ENCODE measurements at places on chromosomes 1 and 21.

DNA sequence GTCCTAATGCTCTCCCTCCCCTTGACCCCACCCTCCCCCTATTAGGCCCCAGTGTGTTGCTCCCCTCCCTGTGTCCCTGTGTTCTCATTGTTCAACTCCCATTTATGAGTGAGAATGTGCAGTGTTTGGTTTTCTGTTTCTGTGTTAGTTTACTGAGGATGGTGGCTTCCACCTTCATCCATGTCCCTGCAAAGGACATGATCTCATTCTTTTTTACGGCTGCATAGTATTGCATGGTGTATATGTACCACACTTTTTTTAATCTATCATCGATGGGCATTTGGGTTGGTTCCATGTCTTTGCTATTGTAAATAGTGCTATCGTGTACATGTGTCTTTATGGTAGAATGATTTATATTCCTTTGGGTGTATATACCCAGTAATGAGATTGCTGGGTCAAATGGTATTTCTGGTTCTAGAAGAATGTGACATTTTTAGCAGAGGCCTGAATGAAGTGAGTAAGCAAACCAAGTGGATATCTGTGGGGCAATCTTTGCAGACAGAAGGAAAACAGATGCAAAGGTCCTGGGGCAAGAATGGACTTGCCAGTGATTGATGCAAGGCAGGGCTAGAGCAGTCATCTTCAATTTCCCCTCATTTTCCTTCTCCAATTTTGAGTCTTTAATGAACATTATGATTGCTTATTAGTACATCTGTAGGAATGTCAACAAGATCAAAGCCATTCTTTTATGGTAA is 50.2 kb downstream of the UBE4B start:
- no peak for DNase-seq

GRCh38 chr21:40029888-40030287 is 162.7 kb downstream of the PCP4 start:
- DNase-seq, result no peak

DNA sequence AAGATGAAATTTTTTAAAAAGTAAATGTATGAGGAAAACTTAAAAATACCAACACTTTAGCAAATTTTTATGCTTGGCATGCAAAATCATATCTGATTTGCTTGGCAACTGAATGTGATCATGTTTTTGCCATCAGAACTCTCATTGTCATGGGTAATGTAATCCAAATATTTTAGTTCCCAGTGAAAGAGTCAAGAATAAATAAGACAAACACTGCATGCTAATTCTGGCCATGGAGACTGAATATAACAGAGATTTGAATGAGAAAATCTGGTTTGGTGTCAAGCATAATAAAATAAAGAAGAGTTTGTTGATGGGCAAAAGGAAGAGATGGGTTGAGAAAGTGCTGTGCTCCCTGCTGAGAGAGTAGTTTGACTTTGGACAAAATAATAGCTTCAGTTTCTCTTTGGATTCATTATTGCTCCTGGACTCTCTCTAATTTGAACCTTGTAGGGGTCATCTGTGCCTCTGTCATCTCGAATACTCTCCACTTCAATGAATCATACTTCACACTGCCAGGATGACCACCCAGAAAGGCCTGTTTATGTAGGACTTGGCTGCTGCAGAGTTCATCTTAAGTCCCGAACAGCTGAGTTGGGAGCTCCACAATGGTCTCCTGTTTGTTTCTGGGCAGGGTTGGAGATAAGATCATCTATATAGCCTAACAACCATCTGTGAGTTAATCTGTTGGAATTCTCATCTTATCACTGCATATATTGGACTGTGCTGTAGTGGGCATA is 34.4 kb downstream of the ADAMTS1 start:
- no peak for DNase-seq

- DNase-seq, result peak; percentile 56
Measured at GRCh38 chr1:234326497-234327366, 46.5 kb upstream of the COA6 start.

GRCh38 chr1:192442736-192443135 is 125.9 kb downstream of the RGS21 start:
- DNase-seq, result no peak

DNA sequence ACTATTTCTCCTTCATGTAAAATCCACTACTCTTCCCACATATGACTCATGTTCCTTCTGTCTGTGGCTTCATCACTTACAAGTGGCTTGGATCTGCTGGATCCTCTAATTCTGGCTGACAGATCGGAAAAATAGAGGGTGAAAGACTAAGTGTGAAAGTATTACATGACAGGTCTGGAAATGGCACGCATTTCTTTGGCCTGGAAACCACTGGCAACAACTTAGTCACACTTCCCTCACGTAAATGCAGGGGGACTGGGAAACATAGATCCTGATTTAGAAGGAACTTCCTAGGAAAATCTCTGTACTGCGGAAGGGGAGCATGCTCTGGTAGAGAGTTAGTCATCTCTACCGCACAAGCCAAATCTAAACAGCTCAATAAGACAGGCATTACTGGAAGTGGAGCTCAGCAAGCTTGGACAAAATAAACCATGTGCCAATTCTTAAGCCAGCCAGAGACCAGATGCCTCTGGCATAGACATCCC is 305.4 kb upstream of the PTBP2 start:
- no peak for DNase-seq

DNA sequence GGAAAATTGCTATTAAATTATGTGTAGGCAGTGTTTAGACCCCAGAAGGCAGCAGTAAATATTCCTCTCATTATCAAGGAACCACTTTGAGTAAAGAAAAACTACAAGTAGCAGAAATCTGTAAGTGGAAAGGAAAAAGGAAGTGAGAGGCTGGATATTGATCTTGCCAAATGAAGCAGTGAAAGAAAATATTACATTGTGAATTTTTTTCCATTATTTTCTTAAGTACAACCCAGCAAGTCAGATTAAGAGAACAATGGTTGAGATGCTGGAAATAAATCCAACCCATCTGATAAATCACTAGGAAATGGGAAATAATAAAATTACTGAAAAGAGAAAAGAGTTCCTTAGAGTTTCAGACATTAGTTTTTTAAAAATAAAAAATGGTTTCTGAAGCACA is 106.7 kb downstream of the HMCN1 start:
- no peak for DNase-seq

GRCh38 chr1:15296585-15297321 is 49.7 kb downstream of the FHAD1 start:
- no peak for DNase-seq

GRCh38 chr1:184479435-184480167 is 92.8 kb downstream of the C1orf21 start:
- DNase-seq, result no peak

DNA sequence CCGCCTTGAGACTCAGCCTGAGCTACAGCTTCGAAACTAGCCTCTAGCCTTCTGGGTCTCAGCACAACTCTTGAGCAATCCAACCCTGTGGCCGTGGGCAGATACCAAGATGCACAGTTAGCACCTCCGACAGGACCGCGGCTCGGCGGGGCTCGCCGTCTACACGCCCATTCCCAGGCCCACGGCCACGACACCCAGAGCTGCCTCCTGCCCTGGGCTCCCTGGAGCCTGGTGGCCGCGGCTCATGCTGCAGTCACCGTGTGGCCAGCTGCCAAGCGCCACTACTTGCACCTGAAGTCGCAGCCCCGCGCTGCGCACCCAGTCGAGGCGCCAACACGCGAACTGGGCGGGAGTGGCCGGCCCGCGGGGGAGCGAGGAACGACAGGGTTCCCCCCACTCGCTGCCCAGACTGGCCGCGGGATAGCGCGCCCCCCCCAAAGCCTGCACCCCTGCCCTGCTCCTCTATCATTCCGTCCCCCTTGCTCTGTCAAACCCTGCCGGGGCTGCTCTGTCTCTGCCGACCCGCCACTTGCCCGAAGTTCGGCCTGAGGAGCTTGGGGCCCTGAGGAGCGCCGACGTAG is 729 bp upstream of the CDCA8 start:
- no peak for DNase-seq

DNA sequence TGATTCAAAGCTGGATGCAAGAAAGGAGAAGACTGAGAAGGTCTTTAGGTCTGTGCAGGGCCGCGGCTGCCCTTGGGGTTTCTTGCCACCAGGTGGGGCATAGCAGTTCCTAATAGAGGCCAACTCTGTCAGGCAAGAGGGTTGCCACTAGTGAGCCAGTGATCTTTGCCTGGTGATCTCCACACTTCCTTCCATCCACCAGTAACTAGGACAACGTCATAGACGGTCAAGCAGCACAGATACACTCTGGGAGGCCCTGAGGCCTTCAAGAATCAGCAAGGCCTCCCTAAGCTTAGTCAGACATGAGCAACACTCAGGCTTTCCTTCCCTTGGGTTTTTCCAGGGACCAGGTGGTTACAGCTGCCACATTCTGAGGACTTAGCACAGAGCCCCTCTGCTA is 32.9 kb upstream of the ATP2B4 start:
- DNase-seq, result peak; percentile 47

- no peak for DNase-seq
Measured at GRCh38 chr1:17251701-17252376, 2.9 kb downstream of the PADI3 start.

GRCh38 chr1:8411803-8412182 is 93.9 kb downstream of the SLC45A1 start:
- DNase-seq, result no peak

DNA sequence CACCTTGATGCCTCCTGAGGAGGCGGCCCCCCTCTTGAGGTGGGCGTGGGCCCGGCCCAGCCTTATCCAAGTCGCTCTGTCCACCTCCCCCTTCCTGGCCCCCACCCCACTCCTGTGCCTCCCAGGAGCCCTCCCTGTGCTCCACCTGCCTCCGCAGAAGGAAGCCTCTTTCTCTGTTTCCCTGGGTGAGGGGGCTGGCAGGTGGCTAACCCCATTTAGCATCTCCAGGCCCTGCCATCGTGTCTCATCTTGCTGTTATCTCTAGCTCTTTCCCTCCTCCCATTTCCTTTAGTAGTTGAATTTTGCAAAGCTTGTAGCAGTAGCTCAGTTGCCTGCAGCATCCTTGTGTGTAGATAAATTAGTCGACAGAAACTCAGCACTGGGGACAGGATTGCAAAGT is 7.2 kb downstream of the RNF187 start:
- no peak for DNase-seq

- no peak for DNase-seq
Measured at GRCh38 chr1:228176461-228177182, 11.0 kb downstream of the IBA57 start.

GRCh38 chr1:37673920-37674319 is 18.4 kb upstream of the CDCA8 start:
- peak; percentile 38 for DNase-seq

DNA sequence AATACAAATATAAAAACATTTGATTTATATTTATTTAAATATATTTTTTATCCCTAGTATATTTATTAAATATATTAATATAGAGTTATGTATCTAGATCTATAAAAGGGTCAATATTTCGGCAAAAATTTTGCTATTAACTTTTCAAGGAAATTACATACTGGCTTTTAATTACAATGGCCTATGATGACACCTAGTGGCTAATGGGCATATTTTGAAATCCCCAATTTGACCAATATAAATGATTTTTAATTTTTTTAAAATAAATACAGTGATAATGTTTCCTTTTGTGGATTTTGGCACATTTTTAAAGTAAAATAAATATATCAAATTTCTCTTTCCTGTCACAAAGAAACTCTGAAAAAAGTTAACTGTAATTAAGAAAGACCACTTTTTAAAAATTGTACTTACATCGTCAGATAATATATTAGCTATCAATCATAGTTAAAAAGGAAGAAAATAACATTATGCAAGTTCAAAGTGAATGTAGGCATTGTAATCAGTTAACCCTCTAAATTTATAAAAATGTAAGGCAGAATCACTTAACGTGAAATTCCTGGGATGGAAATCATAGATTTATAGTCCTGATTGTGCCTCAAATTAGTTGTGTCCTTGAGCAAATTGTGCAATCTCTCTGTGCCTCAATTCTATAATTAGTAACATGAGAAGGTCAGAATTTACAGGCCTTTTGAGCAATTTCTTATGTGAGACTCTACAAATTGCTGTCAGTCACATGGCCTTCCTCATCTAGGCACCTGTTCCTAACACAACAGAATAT is 25.6 kb upstream of the RGS13 start:
- no peak for DNase-seq

GRCh38 chr1:7233646-7234470 is 448.6 kb downstream of the CAMTA1 start:
- DNase-seq, result no peak

- peak; percentile 75 for DNase-seq
Measured at GRCh38 chr1:113929750-113930498, 800 bp downstream of the HIPK1 start.

DNA sequence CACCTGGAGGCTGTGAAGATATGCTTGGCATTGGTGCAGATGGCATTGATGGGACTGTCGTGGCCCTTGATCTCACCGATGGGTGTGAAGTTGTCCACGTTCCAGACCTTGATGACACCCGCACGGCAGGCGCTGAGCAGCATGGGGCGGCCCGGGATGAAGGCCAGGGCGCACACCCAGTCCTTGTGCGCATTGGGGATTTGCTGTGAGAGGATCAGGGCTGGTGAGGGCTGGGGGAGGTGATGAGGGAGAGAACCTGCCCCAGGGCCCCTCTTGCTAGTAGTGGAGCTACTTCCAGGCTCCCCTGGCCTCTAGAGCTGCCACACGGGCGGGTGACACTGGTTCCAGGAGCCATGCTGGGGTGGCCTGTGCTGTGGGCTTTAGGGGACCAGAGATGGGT is 48.8 kb downstream of the KIF21B start:
- DNase-seq, result no peak

GRCh38 chr1:27133158-27133557 is 21.8 kb downstream of the SLC9A1 start:
- DNase-seq, result no peak

GRCh38 chr1:97996880-97997279 is 76.0 kb upstream of the DPYD start:
- DNase-seq, result no peak

DNA sequence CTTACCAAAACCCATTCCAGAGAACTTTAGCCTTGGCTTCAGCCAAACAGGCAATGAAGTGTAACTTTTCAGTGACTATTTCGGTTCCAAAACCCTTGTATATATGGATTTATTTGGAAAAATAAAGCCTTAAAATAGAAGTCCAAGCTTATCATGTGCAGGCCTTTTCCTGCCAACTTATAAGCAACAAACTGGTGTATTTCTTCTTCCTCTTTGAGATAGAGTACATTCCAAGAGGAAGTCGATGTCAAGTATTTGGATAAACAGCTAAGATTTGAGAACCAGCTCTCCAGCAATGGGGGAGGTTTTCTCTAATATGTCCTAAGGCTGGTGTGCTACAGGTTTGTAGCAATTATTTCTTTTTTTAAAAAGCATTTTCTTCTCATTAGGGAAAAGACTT is 407.8 kb downstream of the DUSP10 start:
- DNase-seq, result no peak

- no peak for DNase-seq
Measured at GRCh38 chr1:216682752-216683151, 40.5 kb downstream of the ESRRG start.

DNA sequence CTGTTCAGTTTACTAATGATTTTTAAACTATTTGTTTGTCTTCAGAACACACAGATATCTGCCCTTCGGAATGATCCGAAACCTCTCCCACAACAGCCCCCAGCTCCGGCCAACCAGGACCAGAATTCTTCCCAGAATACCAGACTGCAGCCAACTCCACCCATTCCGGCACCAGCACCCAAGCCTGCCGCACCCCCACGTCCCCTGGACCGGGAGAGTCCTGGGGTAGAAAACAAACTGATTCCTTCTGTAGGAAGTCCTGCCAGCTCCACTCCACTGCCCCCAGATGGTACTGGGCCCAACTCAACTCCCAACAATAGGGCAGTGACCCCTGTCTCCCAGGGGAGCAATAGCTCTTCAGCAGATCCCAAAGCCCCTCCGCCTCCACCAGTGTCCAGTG is 51.6 kb downstream of the ACP6 start:
- no peak for DNase-seq

GRCh38 chr1:151680826-151681225 is 35.8 kb downstream of the CELF3 start:
- no peak for DNase-seq
